ENCODE measurements at places on chromosomes 3 and 15.
A peak's percentile ranks its signal among the peaks of the same experiment; 100 is the strongest.

DNA sequence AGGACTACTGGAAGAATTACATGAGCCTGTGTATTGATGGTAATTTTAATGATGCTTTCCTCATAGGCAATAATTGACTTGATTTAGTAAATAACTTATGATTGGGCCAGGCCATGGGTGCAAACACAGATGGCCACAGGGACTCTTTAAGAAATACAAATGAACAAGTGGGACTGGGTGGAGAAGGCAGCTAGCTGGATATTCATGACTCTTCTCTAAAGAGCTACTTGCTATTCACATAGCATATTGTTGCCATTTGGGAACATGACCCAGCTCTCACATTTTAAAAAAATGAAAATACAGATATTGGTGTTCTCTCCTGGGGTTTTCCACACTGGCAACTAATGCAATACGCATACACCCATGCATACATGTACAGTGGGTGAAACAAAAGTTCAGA lies 178.3 kb downstream of the PTPRG start:
- DNase-seq, result no peak

DNA sequence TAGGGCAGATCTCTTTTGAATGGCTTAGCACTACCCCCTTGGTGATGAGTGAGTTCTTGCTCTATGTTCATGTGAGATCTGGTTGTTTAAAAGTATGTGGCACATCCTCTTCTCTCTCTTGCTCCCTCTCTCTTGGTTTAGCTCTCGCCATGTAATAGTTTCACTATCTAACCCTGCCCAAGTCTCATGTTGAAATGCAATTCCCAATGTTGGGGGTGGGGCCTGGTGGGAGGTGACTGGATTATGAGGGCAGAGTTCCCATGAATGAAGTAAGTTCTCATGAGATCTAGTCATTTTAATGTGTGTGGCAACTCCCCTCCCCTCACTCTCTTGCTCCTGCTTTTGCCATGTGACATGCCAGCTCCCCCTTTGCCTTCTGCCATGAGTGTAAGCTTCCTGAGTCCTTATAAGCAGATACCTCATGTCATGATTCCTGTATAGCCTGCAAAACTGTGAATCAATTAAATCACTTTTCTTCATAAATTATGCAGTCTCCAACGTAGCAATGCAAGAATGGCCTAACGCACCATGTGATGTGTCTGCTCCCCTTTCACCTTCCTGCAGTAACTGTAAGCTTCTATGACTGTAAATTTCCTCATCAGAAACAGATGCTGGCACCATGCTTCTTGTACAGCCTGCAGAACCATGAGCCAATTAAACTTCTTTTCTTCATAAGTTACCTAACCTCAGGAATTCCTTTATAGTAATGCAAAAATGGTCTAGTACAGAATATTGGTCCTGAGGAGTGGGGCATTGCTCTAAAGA lies 74.8 kb upstream of the KCNH8 start:
- DNase-seq, result no peak

GRCh38 chr3:56291244-56291680 lies 177.0 kb downstream of the ERC2 start:
- no peak for DNase-seq

DNA sequence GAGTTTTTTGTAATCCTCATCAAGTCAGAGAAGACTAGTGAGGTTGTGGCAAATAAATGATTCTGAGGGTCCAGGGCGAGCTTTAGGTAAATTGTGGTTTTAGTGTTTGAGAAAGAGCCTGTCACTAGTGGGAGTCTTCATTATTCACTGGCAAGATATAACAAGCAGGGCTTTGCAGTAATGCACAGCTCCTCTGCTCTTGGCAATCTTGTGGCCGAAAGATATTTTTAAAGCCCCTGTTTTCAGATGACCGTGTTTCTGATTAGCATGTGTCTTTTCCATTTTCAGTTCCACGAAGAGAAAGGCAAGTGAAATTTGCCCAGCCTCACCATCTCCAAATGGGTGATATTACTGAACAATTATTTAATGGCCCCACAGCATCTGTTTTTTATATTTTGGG lies 154.0 kb upstream of the BCL6 start:
- DNase-seq, result no peak

DNA sequence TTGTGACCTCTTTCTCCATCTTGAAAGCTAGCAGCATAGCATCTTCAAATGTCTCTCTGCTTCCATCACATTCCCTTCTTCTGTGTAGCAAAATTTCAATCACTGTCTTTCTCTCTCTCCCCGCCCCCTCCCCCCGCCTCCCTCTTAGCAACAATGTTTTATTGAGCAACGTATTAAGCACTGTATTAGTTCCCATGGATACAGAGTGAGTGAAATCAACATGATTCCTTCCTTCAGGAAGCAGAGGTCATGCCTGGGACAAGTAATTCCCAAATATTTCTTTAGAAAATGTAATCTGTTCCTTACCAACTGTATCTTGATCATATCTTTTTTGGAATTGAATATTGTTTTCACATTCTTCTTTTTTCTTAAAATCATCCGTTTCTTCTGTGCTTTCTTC lies 373.7 kb upstream of the NECTIN3 start:
- DNase-seq, result no peak

GRCh38 chr3:74067296-74067695 lies 442.6 kb upstream of the PDZRN3 start:
- DNase-seq, result no peak

DNA sequence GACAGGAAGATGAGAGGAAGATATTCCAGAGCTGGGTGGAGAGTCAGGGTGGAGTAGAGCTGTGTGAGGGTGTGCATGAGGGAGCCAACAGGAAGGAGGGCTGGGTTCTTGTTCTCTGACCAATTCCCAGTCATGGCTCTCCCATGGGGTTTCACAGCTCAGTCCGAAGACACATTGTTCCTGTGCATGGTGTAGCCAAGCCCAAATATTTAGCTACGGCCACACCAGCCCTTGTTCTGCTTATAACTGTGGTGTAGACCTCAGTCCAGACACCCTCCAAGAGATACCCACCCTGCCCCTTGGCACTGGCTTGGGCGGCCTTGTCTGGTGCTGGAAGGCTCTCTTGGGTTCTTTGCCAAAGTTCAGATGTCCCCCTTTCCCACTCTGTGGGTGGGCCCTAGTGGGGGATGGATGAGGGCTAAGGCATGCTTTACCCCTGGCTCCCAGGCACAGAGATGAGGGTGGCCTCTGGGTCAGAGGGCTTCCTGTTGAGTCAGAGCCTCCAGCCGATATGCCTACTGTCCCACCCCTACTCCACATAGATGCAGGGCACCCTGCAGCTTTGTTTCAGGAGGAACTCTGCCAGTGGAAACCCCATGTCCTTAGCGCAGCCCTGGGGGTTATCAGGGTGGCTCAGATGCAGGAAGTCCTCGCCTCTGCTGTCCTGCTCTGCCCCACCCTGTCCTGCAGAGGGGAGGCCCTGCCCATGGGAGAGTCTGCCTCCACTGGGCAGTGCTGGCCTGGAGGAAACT lies 271.2 kb upstream of the CTDSPL start:
- DNase-seq, result no peak

DNA sequence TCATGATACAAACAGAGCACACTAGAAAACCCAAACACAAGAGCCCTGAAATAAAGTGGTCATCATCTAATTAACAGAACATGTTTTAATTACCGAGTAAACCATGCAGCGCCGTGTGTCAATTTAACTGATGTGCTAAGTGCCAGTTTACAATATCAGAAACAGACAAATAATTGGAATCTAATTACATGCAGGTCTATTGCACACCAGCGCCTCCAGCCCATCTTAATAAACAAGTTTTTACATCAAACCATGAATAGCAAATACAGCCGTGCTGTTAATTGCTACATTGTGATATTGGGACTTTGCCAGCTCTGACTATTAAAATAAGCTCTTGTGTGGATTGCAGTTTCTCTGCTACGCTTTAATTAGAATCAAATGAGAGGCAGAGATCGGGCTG lies 510.2 kb upstream of the MDFIC2 start:
- peak; percentile 59 for DNase-seq

DNA sequence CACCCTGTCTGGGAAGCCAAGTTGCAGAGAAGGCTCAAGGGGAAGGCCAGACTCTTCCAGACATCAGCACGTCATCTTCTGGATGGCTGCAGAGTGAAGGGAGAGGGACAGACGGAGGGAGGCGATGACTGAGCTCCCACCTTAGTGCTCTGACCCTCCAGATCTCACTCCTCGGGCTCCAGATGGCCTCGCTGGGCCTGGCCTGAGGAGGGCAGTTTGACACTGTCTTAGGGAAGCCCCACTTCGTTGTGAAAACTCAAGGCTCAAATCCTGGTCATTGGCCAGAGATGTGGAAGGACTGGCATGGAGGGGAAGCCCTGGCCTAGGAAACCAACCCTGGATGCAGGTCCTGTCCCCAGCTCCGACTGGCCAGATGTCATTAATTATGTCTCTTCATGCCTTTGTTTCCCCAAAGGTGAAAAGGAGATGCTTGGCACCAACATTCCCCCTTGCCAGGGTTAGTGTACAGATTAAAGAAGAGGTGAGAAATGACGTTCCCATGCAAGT lies 70.4 kb downstream of the ADCY5 start:
- DNase-seq, result no peak

Measured in NCI-H1694 treated with DMSO at 0.1 percent for 48 hours (cell line).